ENCODE measurements at places on chromosomes 4 and X.

DNA sequence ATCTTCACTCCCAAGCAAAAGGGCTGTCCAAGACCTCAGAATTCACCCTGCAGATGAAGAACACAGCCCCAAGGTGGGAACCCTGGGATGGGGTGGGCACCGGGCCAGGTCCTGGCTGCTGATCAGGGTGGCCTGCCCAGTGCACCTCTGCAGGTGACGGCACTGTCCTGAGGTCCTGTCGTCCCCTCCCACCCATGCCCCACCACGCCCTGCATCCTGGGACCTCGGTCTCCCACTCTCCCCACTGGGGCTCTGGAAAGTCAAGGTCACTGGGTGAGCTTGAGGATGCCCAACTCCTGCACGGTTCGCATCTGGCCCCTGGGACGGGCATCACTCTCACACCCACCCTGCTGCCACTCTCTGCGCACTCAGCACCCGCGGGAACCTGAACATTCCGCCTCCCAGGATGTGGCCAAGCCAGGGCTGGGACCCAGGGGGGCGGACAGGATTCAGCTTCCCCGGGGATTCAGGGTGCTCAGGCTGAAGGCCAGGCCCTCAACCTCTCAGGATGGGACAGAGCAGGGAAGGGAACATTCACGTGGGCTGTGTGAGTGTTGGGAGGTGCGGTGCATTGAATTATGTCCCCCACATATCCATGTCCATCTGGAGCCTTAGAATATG is 115.9 kb downstream of the CPZ start:
- DNase-seq = no peak

DNA sequence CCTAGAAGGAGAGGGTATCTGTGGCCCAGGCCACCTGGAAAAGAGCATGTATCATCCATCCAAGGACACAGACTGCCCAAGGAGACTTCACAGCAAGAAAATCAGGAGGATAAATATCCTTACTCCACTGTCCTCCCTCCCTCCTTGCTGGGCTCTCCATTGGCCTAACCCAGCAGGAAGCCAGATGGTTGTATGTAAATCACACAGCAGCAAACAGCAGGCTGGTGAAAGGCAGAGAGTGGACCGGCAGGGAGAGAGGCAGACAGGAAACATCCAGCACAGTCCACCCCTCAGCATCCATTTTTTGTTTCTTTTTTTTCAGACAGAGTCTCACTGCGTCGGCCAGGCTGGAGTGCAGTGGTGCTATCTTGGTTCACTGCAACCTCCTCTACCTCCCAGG is 17.5 kb downstream of the TXK start:
- no peak for DNase-seq

DNA sequence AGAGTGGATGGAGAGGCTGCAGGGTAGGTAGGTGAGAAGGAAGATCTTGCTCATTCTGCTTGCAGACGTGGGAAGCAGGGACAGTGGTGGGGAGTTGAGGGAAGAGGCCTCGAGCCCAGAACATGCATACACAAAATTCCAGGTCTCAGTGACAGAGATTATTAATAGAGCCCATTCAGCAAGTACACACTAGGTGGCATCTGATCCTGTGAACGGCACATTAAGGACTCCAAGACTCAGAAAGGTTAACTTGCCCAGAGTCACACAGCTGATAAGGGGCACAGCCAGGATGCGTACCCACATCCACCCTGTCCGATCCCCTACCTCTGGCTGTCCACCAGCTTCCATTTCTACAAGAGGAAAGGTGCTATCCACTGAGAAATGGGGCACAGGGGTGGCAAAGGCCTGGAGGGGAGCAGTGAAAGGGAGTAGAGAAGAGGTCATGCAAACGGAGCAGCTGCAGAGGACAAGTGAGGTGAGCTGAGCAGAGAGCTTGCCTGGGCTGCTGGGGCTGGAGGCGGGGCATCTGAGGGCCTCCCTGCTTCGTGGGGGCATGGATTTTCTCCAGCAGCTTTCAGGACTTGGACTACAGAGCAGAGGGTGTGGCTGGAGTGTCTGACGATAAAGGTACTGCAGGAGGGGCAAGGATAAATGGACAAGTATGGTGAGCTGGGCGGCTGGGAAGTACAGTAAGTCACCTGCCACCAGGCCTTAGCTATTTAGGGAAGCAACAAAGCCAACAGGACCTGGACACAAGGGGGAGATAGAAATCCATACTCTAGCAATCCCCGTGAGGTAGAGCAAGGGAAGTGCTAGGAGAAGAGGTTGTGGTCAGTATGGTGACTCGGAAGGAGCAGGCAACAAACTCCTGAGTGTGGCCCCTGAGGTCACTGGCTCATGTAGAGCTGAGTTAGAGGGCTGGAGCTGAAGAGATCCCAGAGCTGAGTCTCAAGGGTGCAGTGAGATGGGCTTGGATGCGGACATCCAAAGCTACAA is 11.2 kb downstream of the IDS start:
- no peak for DNase-seq

GRCh38 chrX:152640034-152640818 is 2.5 kb downstream of the GABRQ start:
- no peak for DNase-seq

DNA sequence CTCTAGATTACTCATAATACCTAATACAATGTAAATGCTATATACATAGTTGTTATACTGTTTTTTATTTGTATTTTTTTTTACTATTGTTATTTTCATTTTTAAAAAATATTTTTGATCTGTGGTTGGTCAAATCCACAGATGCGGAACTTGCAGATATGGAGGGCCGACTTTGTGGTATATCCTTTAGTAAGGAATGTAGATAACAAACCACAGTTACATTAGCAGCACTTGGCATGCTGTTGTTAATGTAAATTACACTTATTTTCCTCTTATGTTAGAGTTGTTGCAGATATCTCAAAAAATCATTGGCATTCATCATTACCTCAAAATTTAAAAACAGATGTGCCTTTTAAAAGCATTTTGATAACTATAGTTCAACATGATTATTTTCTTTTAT is 151.0 kb downstream of the TMEM164 start:
- DNase-seq = no peak

- DNase-seq = no peak
Observed at GRCh38 chr4:148574502-148574901, 132.3 kb upstream of the NR3C2 start.

GRCh38 chr4:111959222-111959621 is 186.0 kb upstream of the FAM241A start:
- DNase-seq = no peak

DNA sequence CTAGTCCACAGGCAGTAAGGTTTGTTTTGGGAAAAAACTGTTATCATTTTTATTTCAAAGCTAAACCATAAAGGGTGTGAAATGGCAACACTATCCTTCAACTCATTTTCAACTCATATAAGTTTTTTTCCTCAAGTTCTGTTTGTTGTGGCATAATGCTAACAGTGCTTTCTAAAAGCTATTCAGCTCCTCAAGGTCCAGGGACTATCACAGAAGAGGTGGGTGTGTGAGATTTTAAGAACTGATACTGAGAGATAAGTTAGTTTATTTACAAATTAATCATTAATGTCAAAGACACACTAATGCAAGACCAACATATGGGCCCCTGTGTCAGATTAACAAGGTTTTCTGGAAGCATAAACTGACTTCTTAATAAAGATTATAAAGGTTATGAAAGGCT is 11.8 kb downstream of the UGT2B15 start:
- no peak for DNase-seq

GRCh38 chr4:80196259-80196921 is 913 bp upstream of the PRDM8 start:
- no peak for DNase-seq

- no peak for DNase-seq
Observed at GRCh38 chr4:168707205-168707604, 210.4 kb downstream of the PALLD start.

- DNase-seq = no peak
Observed at GRCh38 chrX:49710744-49711319, 15.0 kb upstream of the PAGE1 start.

DNA sequence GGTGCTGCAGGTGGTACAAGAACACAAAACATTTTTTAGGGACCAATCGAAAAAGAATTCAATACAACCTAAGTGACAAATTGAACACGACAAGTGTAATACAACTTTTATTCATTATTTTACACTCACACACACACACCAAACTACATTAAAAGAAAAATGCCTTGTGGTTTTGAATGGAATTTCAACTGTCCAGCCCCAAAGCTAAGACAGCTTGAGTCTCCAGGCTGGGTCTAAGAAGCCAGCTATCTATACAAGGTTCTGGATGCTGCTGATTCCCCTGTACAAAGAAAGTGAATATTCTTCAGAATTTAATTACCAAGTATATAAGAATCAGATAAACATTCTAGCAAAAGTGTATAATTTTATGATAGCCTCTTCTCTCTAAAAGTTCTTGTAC is 118.2 kb downstream of the PPP3CA start:
- DNase-seq = no peak

Measured in cortex of kidney (tissue), 1 donor.